Esophagus squamous epithelium (tissue), 5 donors: ENCODE measurements at places on chromosomes 1 and 21. TPM values are rescaled to one million over a fixed set of nuclear protein-coding genes. Genes with fewer than 3 reads are reported as not detected.

DNA sequence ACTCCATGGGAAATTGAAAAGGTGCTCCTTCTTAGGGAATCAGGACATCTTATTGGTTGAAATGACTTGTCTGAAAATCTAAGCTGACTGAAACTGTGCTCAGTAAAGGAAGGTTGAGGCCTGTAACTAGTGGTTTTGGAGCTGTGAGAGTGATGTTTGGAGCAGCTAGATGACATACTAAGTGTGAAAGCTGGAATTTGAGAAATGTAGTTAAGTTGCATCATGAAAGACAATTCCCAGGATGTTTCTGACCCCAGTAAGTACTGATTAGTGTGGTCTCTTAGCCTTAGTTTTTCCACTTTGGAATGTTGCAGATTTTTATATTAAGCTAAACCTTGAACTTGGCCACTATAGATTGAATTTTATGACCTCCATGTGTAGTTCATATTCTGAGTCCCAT lies 154.9 kb downstream of the PAPPA2 start:
- no peaks in the 10 kb centered on the region for H3K27me3 ChIP-seq
- no peaks in the 10 kb centered on the region for H3K36me3 ChIP-seq
- H3K4me3 ChIP-seq, result no peak overlapping the region
- no peaks in the 10 kb centered on the region for H3K4me1 ChIP-seq

Gene LMX1A
- total RNA-seq, result 0.38 TPM

DNA sequence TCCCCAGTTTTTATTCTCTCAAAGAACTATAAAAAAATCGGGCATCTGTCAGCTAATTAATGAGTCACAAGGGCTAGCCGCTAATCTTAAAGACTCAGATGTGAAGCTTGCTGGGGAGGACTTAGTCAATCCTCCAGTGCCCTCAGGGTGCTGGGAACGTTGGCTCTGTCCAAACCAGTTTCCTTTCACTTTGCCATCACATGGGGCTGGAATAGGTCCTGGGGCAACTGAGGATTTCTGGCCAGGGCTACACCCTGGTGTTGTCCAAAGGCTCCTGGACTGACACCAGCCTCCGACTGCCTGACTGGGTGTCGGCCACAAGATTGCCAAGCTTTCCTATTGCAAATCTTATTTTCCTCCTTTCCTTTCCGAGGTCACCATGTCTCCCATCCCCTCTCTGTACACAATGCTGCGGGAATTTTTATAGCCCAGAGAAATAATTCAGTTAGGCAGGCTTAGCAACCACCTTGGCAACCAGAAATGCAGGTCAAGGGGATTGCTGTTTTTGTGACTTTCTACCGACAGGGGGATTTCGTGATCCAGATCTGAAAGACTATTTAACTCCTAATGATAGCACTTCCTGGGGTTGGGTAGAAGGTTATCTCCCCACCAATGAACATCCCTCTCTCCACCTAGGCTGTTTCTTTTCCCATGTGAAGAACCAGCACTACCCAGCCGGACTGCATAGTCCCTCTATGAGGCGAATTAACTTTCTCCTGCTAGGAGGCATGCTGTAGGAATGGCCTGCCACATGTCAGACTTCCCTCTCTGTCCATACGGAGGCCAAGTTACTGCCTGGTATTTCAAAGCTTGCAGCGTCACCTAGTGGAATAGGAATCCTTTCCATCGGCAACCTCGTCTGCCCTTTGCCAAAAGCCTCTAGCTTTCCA lies 29.9 kb upstream of the CTBS start:
- H3K4me1 ChIP-seq, result no peaks in the 10 kb centered on the region
- H3K4me3 ChIP-seq, result peak overlapping the region; percentile 23
- H3K36me3 ChIP-seq, result no peaks in the 10 kb centered on the region
- peak overlapping the region; percentile 23 for H3K27ac ChIP-seq

Gene C4BPA
- not detected for total RNA-seq

GRCh38 chr1:119364640-119365039 lies 3.9 kb upstream of the HAO2 start:
- H3K4me3 ChIP-seq, result no peak overlapping the region
- no peak for DNase-seq
- H3K27me3 ChIP-seq, result no peaks in the 10 kb centered on the region
- H3K36me3 ChIP-seq, result no peaks in the 10 kb centered on the region
- H3K27ac ChIP-seq, result no peak overlapping the region

Gene ICOSLG
- 2.5 TPM for total RNA-seq

Gene SMIM12
- 41.8 TPM for total RNA-seq

GRCh38 chr1:180981596-180982387 lies 40.9 kb downstream of the STX6 start:
- no peak overlapping the region for H3K27ac ChIP-seq
- DNase-seq, result no peak
- H3K27me3 ChIP-seq, result no peaks in the 10 kb centered on the region

GRCh38 chr1:77833521-77834100 lies 54.2 kb downstream of the MIGA1 start:
- DNase-seq, result no peak
- no peak overlapping the region for H3K4me3 ChIP-seq
- peaks cover 50% of the 10 kb centered on the region for H3K4me1 ChIP-seq
- no peaks in the 10 kb centered on the region for H3K27me3 ChIP-seq
- peak overlapping the region; percentile 91 for H3K27ac ChIP-seq

Gene ZNF697
- 0.34 TPM for total RNA-seq

GRCh38 chr1:161915051-161915503 lies 108.6 kb downstream of the OLFML2B start:
- H3K27ac ChIP-seq, result no peak overlapping the region
- no peaks in the 10 kb centered on the region for H3K36me3 ChIP-seq
- H3K27me3 ChIP-seq, result no peaks in the 10 kb centered on the region
- DNase-seq, result no peak

DNA sequence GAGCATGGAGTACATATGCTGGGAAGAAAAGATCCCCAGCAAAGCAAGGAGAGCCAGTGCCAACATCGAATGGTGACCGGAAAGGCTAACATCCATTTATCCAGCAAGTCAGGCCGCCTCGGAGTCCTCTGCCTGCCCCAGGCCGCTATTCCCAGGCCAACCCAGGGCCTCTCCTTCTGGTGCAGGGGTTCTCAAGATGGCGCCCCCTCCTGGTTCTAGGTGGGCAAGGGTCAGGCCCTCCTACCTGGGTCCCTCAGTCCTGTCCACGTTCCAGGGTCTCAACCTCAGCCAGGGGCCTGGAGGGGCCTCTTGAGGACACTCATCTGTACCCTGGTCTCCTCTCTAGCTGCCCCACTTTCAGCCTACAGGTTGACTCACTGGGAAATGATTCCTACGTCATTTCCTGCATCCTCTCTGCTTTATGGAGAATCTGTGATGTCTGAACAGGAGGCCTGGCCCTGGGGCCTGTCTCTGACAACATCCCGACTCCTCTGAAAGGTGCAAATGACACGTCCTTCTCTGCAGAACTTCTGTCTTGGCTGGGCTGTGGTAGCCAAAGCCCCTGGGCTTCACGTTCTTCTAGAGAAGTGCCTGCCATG lies 145.3 kb downstream of the PSMG1 start:
- no peaks in the 10 kb centered on the region for H3K36me3 ChIP-seq
- H3K27me3 ChIP-seq, result no peaks in the 10 kb centered on the region
- DNase-seq, result no peak

DNA sequence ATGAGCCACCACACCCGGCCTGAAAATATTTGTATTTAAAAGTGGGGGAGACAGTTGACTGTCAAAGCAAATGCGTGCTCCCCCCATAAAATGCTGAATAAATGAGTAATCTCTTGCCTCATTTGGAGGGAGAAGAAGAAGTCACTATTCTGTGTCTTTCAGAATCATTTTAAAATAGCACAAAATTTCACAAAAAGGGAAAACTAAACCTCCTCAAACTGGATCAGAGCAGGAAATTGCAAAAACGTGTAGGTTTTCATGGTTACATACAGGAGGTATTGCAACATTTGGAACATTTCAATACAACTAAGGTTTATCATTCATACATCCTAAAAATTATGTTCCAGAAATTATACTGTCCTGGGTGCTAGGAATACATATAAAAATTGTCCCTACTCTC lies 13.6 kb downstream of the MTF1 start:
- H3K4me1 ChIP-seq, result peaks cover 54% of the 10 kb centered on the region
- no peak overlapping the region for H3K4me3 ChIP-seq
- no peaks in the 10 kb centered on the region for H3K27me3 ChIP-seq
- no peak for DNase-seq
- no peak overlapping the region for H3K27ac ChIP-seq
- peaks cover 47% of the 10 kb centered on the region for H3K36me3 ChIP-seq

Gene PTGS2
- 1.1 TPM for total RNA-seq

DNA sequence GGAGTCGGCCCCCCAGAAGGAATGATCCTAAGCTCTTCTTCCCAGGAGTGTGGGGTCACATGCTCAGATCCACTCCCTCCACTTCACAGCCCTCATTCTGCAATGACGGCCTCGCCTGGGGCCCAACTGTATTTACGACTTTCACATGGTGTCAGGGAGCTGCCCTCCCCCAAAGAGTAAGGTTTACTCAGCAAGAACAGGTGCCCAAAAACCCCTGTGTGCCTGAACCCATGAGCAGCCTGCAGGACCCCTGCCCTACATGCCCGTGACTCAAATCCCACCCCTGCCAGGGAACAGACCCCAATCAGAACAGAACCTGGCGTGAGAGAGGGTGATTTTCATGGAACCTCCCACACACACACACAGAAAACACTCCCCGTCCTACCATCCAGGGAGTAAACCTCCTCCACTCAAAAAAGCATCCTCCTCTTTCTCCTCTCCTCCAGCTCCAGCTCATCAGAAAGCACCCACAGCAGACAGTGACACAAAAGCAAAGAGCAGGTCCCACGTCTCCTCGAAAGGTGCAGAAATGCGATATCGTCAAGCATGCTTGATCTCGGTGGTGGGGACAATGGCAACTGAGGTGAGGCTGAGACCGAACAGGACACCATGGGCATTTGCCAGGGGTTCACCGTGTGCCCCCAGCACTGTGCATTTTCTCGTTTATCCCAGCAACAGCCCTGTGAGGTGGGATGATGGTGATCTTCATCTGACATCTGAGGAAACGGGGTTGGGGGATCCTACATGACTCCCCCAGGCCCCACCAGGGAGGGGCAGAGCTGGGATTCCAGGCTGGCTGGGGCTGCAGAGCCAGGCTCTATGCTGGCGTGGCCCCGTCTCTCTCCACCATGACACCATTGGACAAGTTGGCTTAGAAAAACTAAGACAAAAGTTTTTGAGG lies 397.9 kb downstream of the NPHP4 start:
- no peak overlapping the region for H3K4me3 ChIP-seq
- H3K27ac ChIP-seq, result no peak overlapping the region
- DNase-seq, result no peak
- H3K4me1 ChIP-seq, result peaks cover 8% of the 10 kb centered on the region
- H3K27me3 ChIP-seq, result no peaks in the 10 kb centered on the region

Gene NUP210L
- 0.09 TPM for total RNA-seq

Gene LCK
- 4.4 TPM for total RNA-seq

GRCh38 chr1:206521694-206522402 lies 14.5 kb downstream of the RASSF5 start:
- no peak overlapping the region for H3K4me3 ChIP-seq
- peaks cover 17% of the 10 kb centered on the region for H3K4me1 ChIP-seq
- H3K27me3 ChIP-seq, result no peaks in the 10 kb centered on the region
- H3K27ac ChIP-seq, result peak overlapping the region; percentile 70

DNA sequence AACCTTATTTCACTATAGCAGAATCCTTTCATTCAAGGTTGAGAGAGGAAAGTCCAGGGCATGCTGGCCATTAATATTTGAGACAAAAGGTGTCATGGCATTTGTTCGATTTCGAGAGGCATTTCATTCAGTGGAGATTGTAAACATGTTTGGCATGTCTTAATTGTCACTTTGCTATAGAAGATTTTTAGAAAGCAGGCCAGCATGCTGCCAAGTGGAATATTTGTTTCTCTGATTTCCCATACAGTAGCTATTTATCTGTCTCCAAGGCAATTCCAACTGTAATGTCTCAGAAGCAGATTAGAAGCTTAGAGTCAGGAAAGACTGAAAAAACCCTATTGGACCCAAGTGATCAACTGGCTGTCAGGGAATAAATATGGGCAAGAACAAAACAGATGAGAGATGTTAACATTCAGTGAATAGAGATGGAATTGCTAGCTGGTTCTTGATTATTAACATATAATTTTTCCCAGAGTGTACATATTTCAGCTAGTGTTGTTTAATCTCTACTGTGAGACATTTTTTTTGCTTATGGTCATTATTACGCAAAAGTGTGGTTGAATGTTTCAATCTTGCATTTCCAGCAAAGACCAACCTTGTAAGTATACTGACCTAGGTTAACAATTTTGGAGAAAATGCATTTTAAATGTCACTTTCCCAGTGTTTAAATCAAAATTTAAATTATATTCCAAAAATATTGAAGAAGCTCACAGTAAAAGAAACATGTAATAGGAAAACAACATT lies 174.6 kb downstream of the KCNK2 start:
- DNase-seq, result no peak
- H3K4me3 ChIP-seq, result no peak overlapping the region
- H3K27ac ChIP-seq, result no peak overlapping the region
- no peaks in the 10 kb centered on the region for H3K36me3 ChIP-seq
- no peaks in the 10 kb centered on the region for H3K27me3 ChIP-seq

Gene TBX19
- total RNA-seq, result 1.5 TPM

Gene METTL25B
- 9.7 TPM for total RNA-seq

GRCh38 chr1:41745022-41745421 lies 173.7 kb downstream of the HIVEP3 start:
- no peak overlapping the region for H3K4me3 ChIP-seq
- H3K36me3 ChIP-seq, result no peaks in the 10 kb centered on the region
- DNase-seq, result no peak
- H3K27ac ChIP-seq, result no peak overlapping the region
- peaks cover 23% of the 10 kb centered on the region for H3K4me1 ChIP-seq

DNA sequence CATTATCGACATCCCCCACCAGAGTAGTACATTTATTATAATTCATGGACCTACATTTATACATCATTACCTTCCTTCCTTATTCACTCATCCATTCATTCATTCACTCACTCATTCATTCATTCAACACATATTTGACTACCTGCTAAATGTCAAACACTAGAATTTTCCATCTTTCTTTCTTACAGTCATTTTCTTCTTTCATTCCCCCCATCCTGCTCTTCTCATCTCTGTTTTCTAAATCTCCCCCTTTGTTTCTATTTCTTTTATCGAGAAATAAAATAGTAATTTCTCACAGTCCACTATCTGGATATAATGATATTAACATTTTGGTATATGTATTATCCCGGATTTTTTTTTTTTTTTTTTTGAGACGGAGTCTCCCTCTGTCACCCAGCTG lies 27.8 kb upstream of the FMO3 start:
- H3K36me3 ChIP-seq, result no peaks in the 10 kb centered on the region
- no peak for DNase-seq
- H3K27ac ChIP-seq, result no peak overlapping the region
- no peaks in the 10 kb centered on the region for H3K27me3 ChIP-seq
- H3K4me3 ChIP-seq, result no peak overlapping the region

Gene SLC35F3
- total RNA-seq, result 0.99 TPM

Gene CDC14A
- 8.6 TPM for total RNA-seq
